ENCODE measurements at places on chromosomes 5 and 9.
A peak's percentile ranks its signal among the peaks of the same experiment; 100 is the strongest.

GRCh38 chr9:107214381-107214780 is 68.7 kb upstream of the RAD23B start:
- DNase-seq, result no peak

- DNase-seq, result no peak
Measured at GRCh38 chr5:54415147-54415546, 40.4 kb upstream of the HSPB3 start.

DNA sequence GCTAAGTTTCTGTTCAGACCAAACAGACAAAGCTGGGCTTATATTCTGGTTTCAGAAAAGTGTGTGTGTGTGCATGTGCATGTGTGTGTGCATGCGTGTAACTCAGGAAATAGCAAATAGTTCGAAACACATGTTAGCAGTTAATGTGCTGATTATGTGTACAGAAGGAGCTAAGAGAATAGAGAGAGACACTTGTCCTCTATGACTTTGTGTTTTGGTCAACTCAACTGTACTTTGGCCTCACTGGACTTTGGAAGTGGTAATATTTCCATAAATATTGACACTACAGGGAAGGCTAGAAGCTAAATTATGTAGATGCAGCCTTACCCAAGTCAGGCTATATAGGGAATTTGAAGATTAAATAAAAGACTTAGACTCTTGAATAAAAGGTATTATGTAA is 155.5 kb downstream of the RAB3C start:
- no peak for DNase-seq

GRCh38 chr5:127957183-127957582 is 126.4 kb upstream of the SLC12A2 start:
- no peak for DNase-seq

DNA sequence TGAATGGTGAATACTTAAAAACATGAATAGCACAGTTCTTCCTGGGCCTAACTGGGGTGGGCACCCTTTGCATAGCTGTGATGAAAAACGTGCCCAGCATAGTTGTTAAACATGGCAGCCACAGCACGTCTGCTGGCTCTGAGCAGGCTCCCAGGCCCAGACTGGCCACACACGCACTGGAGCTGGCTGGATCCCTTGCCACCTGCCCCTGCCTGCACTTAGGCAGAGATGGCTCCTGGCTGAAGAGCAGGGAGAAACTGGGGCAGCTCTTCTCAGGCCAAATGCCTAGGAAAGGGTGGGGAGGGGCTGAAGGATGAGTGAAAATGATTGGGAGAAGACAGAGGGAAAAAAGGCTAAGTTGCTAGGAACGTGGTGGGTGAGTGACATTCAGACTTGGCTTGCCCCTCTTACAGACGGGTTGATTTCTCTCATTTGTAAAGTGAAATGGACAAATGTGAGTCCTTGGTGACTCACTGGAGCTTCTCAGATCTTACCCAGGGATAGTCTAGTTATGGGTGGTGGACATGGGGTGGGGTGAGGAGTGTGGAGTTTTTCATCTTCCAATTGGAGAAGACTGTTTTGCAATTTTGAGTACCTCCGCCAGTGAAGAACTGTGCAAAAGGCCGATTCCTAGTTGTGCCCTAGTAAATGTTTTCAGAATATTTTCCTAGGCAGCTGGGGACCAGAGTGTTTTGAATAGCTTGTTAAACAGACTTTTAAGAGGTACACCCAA is 42.4 kb downstream of the TRIO start:
- no peak for DNase-seq

DNA sequence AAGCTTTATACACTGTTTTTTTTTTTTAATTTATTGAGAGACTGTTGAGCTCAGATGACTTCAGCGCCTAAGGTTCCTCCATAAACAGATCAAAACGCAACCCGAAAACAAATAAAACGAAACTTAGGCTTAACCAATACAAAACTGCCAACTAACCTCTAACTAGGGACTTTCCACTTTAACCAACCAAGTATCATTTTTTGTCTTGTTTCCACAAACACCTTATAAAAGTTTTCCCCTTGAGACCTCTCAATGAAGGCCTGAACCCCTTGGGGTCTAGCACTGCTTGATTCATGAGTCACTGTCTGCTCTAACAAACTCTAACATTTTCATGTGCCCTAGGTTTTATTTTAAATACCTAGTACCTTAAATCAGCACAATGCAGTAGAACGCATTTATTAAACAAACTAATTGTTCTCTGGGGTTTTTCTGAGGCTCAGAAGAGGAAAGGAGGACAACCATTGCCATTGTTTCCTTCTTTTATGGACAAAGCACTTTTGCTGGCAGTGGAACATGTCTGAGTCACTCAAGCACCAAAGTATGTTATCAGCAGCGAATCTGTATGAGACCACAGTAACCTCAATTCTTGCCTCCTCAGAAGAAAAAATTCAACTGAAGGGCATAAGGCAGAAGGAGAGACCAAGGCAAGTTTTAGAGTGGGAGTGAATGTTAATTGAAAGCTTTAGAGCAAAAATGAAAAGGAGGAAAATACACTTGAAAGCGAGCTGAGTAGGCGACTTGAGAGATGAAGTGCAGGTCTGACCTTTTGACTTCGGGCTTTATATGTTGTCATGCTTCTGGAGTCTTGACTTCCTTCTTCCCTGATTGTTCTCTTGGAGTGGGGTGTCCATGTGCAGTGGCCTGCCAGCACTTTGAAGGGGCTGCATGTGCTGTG is 97.7 kb upstream of the HCN1 start:
- no peak for DNase-seq

GRCh38 chr9:68609901-68610415 is 69.3 kb upstream of the TMEM252 start:
- no peak for DNase-seq

DNA sequence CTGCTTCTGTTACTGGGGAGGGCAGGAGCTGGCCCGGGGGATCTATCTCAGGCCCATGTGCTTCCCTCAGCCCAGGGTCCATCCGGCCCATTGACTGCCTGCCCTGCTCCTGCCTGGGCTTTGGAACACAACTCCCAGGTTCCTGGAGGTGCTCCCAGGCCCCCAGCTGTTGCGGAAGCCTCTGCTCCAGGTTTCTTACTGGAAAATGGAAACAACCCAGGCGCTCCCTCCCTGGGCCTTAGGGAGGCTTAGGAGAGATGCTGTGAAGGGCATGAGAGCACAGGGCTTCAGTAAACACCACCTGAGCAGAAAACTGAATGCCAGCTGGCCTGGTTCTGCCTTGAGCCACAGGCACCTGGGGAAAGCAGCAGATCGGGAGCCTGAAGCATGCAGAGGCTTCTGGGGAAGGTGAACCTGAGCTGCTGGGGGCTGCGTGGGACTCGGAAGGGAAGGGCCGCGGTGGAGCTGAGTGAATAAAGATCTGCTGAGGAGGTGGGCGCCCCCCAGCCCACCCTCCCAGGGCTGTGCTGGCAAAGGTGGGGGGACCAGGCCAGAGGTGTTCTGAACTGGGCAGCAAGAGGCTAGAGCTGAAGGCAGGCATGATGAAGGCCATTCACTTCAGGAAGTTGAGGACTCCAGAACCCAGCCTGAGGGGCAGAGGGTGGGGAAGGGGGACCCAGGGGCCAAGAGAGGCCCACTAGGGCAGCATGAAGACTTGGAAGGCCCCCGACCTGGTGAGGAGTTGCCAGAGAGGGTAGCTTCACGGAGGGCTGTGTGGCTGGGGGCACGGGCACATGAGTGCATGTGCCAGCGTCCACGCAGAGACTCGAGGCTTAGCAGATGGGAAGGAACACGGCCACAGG is 64.8 kb downstream of the SHB start:
- no peak for DNase-seq

GRCh38 chr5:139808481-139809330 is 13.1 kb downstream of the PSD2 start:
- DNase-seq, result peak; percentile 16

GRCh38 chr5:71601222-71602026 is 14.3 kb downstream of the MCCC2 start:
- peak; percentile 78 for DNase-seq

DNA sequence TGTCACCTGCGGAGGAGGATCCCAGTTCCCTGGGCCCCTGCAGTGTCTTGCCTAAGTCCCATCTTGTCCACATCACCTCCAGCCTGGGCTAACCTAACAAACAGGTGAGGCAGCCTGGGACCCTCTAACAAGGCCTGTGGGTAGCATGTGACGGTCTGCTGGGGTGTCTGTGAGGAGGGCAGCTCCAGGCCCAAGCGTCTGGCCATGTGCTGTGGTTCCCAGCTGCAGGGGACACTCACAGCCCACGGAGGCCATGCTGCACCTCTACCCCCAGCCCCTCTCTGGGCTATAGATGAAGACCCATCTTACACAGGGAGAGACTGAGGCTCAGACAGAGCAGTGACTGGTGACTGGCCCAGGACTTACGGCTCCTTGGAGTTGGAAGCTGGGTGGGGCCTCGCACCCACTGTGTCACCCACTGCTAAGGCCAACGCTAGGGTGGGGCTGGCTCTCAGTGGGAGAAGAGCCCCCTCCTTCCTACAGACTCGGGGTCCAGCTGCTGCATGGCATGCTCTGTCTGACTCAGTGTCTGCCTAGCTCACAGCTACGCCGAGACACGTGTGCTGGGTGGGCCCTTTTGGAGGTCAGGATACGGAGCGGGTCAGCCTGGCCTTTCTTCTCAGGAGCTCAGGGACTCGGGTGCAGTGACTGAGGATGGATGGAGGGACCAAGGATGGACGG is 40.8 kb upstream of the RNF130 start:
- DNase-seq, result no peak

GRCh38 chr5:87944553-87945285 is 323.9 kb downstream of the TMEM161B start:
- DNase-seq, result no peak

DNA sequence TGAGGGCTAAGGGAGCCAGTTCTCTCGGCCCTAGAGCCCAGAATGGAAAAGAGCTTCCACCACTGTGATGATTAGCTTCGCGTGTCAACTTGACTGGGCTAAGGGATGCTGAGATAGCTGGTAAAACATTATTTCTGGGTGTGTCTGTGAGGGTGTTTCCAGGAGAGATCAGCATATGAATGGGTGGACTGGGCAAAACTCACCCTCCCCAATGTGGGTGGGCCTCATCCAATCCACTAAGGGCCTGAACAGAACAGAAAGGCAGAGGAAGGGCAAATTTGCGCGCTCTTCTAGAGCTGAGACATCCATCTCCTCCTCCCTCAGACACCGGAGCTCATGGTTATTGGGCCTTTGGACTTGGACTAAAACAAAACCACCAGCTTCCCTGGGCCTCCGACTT is 20.9 kb upstream of the AKNA start:
- no peak for DNase-seq

DNA sequence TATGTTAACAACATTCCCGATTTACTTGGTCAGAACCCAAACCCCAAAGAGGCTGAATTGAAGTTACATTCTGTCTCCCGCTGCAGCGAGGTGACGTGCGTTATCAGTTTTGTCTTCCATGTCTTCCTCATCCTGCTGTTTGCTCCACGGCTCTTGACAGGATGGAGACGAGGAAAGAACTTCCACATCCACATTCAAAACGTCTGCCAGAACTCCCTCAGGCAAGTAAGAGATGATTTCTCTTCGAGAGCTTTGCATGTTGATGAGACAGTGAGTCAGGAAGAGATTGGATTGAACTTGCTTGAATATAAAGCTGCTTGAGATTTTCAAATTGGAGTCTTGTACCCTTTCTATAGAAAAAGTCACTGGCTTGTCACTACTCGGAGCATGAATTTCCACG is 242.6 kb downstream of the AUH start:
- DNase-seq, result no peak

DNA sequence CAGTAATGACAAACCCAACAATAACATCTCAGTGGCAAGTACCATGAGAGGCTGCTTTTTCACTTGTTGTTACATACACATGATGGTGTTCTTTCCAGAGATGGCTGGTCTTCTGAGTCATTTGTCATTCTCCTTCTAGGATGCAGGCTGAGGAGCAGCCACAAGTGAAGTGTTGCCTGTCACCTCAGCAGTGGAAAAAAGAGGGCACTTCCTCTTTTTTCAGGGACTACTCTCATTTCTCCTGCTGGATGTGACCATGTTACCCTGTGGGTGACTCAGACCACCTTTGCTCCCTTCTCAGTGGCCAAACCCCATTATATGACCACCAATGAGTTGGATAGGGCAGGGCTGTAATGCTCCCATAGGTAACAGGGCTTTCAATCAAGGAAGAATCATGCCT is 587.0 kb upstream of the ADAMTS16 start:
- no peak for DNase-seq

- DNase-seq, result no peak
Measured at GRCh38 chr9:128943832-128944620, 3.4 kb downstream of the DOLK start.

GRCh38 chr5:157484768-157485167 is 24.8 kb downstream of the NIPAL4 start:
- no peak for DNase-seq

DNA sequence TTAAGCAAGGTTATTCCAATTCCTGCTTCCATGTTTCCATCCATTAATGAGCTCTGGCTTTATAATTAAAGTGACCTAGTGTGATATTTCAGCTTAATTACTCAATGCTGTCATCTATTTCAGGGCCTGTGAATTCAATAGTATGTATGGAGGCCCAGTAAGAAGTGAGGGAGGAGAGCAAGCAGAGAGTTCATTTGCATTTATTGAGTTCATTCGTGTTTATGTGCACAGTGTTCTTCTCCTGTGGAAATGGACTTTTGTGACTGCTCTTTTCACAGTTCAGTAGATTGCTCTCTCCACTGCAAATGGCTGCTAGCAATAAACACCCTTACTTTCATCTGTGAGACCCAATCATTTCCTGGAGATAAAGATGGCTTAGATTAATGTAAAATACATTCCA is 130.9 kb downstream of the CEMIP2 start:
- DNase-seq, result no peak

DNA sequence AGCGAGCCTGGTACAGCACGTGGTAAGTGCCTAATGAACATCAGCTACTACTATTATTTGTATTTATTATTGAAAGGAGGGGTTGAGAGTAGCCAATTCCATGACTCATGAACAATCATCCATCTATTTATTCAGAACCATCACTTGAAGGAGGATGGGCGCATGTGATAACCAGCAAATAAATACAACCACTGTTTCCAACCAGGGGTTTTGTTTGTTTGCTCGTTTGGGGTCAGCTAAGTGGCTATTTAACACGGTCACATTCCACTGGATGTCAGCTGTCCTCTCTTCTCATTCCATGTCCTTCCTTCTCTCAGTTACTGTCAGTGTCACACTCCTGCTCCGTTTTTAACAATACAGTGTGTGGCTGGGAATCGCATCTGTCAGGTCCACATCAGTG is 8.6 kb downstream of the RAPGEF1 start:
- no peak for DNase-seq

- no peak for DNase-seq
Measured at GRCh38 chr9:112664531-112664930, 53.4 kb downstream of the INIP start.

DNA sequence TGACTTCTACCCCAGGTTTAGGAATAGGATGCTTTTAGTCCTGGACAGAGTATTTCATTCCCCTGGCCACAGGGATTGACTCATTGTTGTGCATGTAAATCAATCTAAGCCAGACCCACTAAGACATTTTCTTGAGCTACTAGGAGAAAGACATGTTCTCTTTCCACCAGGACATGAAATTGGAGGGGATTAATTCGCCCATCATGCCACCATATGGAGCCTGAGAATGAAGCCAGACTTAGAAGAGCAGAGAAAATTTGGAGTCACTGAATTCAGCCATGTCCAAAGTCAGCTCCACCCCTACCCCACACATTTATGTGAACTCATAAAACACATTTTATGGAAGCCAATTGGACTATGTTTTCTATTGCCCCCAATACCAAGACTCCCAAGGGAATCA is 322.5 kb downstream of the NFIB start:
- no peak for DNase-seq
